ENCODE measurements at places on chromosomes 1 and 21.

DNA sequence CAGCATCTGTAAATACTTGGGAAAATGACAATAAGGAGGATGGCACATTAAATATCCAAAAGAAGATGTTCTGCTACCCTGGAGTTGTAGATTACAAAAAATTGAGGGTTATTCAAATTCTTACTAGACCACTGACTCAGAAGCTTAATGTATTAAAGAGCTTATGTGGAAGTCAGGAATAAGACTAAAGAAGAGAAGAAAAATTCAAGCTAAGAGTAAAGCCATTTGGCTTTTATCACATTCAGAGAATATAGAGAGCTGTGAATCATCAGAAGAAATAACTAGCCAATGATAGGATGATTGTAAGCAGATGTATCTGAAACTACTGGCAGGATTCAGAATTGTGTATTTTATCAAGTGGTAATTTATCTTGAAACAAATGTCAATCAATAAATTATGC lies 237.0 kb downstream of the TBX15 start:
- DNase-seq, result no peak

- DNase-seq, result no peak
These were observed 49.5 kb downstream of the DDX20 start for GRCh38 chr1:111805251-111805650.

DNA sequence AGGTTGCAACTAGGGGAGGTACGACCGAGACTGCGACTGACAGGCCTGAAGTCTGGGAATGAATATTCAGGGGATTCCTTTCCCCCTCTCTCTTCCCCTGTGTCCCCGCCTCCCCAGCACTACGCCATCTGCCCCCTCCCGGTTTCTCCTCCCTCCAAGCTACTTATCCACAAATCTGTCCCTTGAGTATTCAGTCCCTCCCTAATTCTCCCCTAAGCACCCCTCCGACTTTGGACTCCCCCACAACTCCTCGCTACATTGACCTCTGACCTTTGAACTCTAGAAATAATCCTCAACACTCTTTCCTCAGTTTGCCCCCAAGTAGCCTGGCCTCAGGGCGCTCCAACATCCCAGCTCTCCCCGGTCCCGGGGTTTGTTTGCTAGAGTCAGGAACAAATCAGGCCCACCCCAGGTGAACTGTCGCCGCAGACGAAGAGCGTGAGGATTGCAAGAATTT lies 393 bp downstream of the LYSMD1 start:
- DNase-seq, result no peak

GRCh38 chr1:156860113-156860627 lies 495 bp upstream of the NTRK1 start:
- DNase-seq, result peak; percentile 61

All from CD4-positive, alpha-beta T cell treated with Interleukin-17A for 1 hour (primary cell).